Stimulated activated CD8-positive, alpha-beta memory T cell treated with anti-CD3 and anti-CD28 coated beads, Interleukin-4, amount 100 ng/mL, for 1 hour (primary cell): ENCODE measurements at places on chromosomes 13 and 19.

- no peak for DNase-seq
Observed at GRCh38 chr19:9842834-9843625, 7.9 kb downstream of the PIN1 start.

DNA sequence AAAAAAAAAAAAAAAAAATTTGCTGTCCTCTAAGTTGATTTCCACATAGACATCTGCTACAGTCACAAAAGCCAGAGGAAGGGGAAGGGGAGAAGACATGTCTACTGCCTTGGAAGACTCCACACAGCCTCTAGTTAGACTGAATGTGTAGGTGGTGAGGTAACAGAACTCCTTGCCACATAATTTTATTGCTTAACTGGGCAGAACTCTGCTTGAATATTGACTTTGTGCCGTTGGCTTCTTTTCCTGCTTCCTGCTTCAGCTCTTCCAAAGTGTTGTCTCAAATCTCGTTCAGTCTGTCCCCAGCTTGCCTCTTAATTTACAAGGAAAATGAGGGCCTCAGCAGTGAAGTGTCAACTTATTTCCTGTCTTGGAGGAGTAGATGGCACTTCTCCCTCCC, 37.1 kb downstream of the ESD start:
- DNase-seq: no peak

DNA sequence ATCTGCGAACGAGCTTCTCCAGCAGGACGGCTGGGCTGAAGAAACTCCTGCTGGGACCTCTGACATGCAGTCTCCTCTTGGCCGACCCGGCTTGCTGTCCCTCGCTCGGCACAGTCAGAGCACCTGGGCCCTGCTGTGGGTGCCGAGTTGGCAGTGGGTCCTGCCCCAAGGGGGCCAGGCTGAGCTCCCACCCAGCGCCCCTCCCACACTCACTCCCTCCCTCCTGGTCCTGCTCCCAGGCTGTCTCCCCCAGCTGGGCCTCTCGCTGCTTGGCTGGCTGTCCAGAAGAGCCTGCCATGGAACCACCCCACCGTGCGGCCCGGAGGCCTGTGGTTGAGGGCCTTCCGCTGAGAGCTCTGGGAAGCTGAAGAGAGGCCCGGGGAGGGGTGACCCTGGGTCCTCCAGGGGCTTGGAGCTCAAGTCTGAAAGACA, 6.0 kb downstream of the AKT2 start:
- no peak for DNase-seq

DNA sequence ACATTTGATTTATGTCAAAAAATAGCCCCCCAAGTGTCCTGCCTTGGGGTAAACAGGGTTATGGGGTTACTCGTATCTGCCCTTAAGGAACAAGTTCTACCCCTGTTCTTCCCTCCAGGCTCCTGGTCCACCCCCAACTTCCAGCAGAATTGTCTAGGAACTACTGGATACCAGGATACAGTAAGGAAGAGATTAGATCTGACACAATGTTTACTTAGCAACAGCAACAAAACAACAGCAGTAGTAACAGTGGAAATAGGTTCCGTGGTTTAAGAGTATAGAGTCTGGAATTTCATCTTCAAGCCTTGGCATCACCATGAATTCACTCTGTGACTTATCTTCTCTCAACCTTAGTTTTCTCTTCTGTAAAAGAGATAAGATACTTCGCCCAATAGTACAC, 1.7 kb upstream of the FAM98C start:
- DNase-seq: no peak

DNA sequence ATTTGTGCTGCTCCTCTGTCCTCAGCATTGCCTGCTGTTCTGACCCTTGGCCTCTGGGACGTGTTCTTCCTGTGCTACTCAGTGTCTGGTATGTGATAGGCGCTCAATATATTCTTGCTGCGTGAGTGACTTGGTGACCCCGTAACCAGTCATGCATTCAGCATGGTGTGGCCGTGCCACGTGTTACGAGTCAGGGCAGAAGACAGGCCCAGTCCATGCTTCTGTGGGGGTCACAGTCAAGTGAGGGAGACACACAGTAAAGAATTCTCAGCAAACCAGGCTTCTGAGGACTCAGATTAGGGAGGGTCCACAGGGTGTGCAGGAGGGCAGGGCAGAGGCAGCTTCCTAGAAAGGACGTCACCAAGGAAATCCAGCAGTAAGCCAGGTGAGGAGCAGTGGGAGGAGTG, 7.9 kb downstream of the PPP1R37 start:
- DNase-seq: no peak

GRCh38 chr13:25046985-25047511, 48.9 kb upstream of the PABPC3 start:
- no peak for DNase-seq

- DNase-seq: no peak
Observed at GRCh38 chr19:5567970-5568407, 236 bp upstream of the TINCR start.

GRCh38 chr13:72585254-72585653, 142.2 kb downstream of the MZT1 start:
- no peak for DNase-seq

- DNase-seq: no peak
Observed at GRCh38 chr13:46101484-46102254, 3.2 kb downstream of the CPB2 start.

GRCh38 chr19:48354332-48354992, 9.3 kb downstream of the TMEM143 start:
- DNase-seq: no peak

- no peak for DNase-seq
Observed at GRCh38 chr13:34931572-34931971, 10.5 kb upstream of the NBEA start.

DNA sequence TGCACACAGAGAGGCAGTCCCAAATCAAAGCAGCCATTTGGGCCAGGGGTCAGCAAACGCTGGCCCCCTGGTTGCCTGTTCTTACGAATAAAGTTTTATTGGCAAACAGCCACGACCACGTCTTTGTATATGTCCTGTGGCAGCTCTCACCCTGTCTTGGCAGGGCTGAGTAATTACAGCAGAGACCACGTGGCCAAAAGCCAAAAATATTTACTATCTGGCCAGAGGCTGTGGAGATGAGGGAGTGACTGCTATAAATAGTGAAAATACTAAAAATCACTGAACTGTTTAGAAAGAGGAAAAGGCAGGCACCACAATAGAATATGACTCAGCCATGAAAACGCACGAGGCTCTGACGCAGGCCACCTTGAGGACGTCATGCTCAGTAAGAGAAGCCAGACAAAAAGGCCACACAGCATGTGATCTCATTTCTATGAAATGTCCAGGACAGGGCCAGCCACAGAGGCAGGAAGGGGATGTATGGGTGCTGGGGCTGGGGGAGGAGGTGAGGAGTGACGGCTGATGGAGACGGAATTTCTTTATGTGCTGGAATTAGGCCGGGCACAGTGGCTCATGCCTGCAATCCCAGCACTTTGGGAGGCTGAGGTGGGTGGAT, 29.4 kb downstream of the SMIM24 start:
- no peak for DNase-seq

DNA sequence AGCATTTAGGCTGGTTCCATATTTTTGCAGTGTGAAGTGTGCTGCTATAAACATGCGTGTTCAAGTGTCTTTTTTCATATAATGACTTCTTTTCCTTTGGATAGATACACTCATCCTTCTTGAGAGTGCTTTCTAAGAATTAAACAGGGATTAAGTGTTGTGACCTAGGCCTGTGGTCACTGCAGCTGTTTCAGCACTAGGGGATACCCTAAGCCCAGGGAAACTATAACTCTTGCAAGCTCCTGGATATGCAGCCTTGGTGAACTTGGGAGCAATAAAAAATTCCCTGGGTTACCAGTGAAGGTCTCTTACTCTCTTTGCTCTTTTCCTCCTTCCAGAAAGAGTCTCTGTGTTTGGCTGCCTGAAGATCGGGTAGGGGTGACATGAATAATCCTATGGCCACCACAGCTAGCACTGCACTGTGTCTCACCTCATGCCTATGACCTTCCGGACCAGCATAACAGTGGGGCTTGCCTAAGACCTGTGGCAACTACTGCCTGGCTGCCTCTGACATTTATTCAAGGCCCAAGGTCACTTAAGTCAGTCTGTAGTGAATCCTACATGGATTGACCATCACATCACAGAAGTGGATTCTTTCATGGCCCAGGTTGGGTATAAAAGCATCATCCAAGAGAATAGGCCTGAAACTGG, 799.7 kb downstream of the DACH1 start:
- no peak for DNase-seq

- no peak for DNase-seq
Observed at GRCh38 chr13:45623516-45624090, 8.1 kb upstream of the ERICH6B start.

GRCh38 chr13:99009987-99010551, 32.2 kb upstream of the DOCK9 start:
- DNase-seq: no peak

- DNase-seq: no peak
Observed at GRCh38 chr13:31159306-31159705, 2.4 kb downstream of the HSPH1 start.

GRCh38 chr19:10105509-10106099, 558 bp upstream of the PPAN start:
- peak; percentile 49 for DNase-seq

- DNase-seq: no peak
Observed at GRCh38 chr19:5681391-5682106, 722 bp downstream of the HSD11B1L start.

DNA sequence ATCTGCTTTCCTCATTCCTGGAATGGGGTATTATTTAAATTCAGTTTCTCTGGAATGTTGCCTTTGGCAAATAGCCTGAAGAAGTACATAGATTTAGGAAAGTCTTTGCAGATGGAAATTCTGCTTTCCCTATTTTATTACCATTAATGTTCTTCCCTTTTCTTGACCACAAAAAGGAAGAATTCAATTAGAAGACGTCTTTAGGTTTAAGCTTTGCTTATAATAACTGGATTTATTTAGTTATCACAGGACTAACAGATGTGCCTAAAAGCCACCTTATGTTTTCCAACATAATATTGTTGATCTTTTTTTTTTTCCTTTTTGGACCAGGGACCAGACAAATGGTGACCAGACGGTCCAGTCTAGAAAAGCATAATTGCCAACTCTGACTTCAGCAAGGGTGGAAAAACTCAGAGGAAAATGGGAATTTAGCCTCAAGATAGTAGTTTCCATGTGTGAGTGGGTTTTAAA, 210.1 kb upstream of the SPRY2 start:
- DNase-seq: no peak

DNA sequence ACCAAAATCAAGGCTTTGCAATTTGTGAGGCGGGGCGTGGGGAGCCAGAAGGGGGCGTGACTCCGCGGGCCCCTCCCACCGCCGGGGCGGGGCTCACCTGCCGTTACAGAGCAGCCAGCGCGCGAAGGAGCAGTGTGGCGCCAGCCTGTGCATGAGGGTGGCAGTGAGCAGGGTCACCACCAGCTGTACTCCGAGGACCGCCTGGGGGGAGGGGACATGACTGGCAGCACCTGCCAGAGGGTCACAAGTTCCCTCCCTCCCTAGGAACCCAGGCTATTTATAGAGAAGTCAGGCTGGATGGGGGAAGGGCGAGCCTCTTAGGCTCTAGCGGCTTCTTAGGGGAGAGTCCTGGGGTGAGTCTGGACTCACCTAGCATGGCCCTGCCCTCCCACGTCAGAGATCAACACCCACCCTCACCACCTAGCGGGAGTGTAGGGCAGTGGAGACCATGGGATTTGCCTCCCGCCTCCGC, 3.6 kb downstream of the TMEM161A start:
- no peak for DNase-seq

DNA sequence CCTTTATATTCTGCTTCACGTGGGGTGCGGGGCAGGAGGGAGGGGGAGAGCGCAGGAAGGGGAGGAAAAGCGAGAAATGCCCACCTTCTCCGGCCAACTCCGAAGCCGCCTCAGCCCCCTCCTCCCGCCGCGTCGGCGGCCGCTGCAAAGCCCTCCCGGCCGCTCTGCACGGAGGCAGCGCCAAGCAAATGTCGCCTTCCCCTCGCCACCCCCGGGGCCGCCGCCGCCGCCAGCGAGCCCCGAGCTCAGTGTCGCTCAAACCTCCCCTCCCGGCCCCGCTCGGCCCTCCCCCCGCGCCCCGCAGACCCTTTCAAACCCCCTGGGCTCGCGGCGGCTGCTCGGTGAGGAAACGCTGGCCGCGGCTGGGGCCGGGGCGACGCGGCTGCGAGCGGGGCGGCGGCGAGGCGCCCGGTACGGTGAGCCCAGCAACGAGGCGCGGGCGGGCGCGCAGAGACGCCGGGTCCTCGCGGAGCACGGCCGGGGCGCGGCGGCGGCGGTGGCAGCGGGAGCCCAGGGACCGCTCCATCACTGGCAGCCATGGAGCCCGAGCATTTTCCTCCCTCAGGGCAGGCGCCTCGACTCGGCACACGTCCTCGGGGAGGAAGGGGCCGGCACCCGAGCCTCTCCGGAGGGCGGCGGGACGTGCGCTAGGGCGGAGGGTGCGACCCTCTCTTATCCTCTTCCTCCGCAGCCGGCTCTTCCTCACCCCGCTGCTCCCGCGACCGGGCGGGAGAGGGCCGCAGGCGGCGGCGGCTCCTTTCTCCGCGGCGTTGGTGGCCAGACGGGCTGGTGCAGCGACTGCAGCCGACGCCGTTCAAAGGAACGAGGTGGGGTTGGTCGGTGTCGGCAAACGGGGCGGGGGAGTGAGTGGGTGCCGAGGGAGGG, 463 bp upstream of the TSC22D1 start:
- DNase-seq: peak; percentile 13

GRCh38 chr19:39470724-39471339, 9.8 kb upstream of the TIMM50 start:
- no peak for DNase-seq

DNA sequence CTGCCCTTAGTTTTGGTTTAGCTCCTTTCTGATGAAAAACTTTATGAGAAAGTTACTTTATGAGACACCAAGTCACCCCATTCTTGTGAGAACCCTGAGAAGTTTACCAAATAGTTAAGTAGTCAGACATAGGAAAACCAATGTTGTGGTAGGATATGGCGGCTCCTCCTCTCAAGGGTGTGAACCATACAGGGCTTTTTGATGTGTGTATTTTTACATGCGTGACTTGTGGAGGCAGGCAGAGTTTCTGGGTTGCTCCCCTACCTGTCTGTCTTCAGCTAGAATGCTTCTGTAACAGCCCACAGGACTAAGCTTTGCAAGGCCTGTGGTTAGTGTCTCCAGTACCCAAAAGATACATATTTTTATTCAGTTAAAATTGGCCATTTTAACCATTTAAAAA, 18.3 kb downstream of the UBAC2 start:
- DNase-seq: no peak

DNA sequence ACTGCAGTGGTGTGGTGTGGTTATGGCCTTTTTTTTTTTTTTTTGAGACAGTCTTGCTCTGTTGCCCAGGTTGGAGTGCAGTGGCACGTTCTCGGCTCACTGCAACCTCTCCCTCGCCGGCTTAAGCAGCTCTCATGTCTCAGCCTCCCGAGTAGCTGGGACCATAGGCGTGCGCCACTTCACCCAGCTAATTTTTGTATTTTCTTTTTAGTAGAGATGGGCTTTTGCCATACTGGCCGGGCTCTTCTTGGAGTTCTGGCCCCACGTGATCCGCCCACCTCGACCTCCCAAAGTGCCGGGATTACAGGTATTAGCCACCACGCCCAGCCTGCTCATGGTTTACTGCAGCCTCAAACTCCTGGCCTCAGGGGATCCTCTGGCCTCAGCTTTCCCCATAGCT, 7.0 kb downstream of the PDCD2L start:
- no peak for DNase-seq
